ENCODE measurements at places on chromosomes 1 and 21.
A peak's percentile ranks its signal among the peaks of the same experiment; 100 is the strongest.

DNA sequence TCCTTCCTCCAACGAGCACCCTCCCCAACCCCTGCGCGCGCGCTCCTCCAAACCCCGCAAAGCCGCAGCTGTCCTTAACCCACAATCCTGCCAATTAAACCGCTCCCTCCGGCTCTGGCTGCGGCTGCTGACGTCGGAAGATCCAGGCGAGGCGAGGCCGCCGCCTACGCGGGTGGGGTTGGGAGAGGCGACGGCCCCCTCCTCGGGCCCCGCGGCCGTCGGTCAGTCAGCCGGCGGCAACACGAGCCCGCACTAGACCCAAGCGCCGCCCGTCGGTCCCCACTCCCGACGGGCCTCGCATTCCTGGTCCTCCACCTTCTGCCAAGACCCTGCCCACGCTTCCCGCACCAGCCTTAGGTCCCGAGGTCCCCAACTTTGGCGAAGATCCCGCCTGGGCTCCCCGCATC lies 75.4 kb downstream of the VWA5B1 start:
- DNase-seq: no peak

DNA sequence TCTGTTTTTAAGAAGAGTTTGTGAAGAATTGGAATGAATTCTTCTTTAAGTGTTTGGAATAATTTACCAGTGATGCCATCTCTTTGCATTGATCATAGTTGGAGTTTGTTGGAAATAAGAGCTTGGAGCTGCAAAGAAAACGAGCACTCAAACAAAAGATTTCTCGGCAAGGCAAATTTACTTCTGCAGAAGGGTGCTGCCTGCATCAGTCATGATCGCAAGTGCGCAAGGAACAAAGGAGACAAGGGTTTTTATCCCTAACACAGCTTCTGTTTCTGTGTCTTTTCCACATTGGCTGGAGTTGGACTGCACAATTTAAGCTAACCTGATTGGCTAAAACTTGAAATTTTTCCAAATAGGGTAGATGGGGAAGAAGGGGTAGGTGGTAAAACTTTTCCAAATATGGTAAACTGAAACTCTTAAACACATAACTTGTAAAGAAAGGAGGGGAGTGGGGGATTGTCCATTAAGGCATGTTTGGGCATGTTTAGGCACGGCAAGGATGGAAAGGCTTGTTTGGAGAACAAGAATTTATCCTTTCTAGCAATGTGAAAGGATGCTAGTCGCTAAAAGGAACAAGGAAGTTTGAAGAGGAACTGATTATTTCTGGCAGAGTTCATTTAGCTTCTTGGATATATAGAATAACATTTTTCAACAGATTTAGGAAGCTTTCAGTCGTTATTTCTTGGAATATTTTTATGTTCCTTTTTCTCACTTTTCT lies 3.5 kb upstream of the AADACL4 start:
- no peak for DNase-seq

- no peak for DNase-seq
These were observed 684 bp upstream of the MCL1 start for GRCh38 chr1:150579945-150580642.

DNA sequence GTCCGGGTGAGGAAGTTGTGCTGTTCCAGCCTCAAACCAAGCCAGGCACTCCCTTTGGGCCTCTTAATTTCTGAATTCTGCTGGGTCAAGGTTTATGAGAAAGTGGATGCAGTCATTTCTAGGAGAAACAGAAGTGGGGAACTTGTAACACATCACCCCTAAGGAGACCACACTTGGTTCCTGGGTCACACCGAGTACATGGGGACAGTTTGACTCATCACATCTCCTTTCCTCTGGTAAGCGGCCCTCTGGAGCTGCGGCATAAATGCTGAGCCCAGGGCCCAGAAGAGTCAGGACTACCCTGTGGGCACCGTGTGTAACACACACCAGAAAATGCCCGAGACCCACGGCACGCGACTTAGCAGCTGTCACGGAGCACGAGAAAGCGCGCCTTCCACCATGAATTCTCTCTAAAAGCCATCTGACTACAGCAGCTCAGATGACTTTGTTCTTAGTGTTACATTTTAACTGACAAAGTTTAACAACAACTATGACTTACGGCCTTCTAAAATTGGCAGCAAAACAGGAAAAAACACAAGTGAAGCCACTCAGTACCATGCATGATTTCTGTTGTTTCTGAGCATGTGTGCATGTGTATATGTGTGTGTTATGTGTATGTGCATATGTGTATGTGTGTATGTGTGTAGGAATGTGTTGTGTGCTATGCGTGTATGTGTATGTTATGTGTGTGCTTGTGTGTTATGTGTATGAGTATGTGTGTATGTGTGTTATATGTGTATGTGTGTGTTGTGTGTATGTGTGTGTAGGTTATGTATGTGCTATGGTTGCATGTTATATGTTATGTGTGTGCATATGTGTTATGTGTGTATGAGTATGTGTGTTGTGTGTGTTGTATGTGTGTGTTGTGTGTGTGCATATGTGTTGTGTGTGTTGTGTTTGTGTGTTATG lies 50.8 kb downstream of the TOMM20 start:
- no peak for DNase-seq

DNA sequence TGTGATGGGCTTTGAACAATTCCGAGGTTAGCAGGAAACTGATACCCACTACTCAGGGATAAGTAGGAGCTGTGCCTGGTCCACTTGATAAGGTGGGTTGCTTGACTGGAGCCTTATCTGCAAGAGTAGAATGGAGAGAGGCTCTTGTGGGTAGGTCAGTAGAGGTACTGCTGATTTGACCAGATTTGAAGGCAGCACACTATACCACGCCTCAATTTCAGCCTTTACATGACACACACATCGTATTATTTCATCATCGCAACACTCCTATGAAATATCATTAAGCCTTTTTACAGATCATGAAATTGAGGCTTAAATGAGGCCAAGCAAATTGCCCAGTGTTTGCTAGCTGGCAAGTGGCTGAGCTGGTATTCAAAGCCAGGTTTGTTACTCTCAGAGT lies 69.6 kb downstream of the KCNJ15 start:
- peak; percentile 32 for DNase-seq

DNA sequence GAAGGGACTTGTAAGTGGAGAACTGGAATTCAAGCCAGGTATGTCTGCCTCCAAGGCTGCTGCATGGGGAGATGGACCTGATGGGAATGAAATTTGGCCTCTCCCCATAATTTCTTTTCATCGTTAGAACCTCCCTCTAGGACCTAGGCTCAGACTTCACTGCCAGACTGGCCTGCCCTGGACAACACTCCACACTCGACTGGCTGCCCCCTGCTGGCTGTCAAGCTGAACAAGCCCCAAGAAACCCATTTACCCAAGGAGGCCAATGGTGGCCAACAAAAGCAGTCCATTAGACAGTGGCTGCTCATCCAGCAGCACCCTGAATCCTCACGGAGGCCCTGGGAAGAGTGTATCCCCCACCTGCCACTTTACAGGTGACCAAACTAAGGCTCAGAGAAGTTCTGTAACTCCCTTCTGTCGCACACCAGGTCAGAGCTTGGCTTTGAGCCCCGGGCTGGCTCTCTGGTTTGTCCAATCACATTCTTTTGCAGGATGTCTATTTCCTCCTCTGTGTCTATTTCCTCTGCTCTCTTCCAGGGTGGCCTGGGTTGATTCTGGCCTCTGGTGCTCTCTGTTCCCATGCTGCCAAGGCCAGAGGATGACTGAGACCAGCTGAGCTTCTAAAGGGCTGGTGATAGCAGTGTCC lies 3.8 kb downstream of the RNF186 start:
- peak; percentile 35 for DNase-seq

- no peak for DNase-seq
These were observed 88.4 kb upstream of the PROX1 start for GRCh38 chr1:213899413-213899812.

GRCh38 chr1:17297991-17298390 lies 10.0 kb upstream of the PADI4 start:
- DNase-seq: peak; percentile 77

- DNase-seq: no peak
These were observed 320.8 kb upstream of the ST6GALNAC5 start for GRCh38 chr1:76546354-76546933.

GRCh38 chr21:41932576-41933312 lies 21.1 kb downstream of the C2CD2 start:
- DNase-seq: peak; percentile 61

DNA sequence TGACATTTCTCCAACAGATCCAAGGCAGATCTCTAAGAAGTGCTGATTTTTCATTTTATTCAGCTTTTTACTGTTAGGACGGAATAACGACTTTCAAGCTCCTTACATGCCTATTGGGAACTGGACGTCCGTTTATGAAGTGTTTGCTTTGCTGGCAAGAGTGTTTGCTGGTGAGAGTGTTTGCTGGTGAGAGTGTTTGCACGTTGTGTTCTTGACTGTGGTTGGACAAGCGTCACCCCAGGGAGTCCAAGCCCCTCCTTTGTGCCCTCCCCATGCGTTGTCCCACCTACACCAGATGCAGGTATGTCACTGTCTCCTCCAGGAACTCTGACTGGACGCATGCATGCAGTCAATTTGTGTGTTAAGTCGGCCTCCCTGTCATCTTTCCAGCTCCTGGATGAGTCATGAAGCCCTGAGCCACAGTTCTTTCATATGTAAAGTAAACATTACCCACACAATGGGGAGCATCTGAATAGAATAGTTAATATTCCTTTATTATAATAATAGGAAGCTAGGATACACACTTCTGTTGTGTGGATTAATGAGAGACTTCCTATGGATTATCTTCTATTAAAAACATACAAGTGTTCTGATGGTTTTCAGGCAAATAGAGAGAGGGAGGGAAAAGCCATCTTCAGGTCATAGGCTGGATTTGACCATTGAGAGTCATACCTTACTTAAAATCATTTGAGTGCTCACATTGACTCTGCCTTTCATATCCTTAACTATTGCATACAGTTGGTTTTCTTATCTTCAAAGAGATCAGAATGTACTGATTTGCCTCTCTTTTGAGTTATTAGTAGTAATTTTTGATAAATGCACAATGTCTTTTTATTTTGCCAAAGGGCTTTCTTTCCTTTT lies 119.2 kb downstream of the GALNT2 start:
- DNase-seq: peak; percentile 99

- peak; percentile 43 for DNase-seq
These were observed 138.4 kb downstream of the SYT2 start for GRCh38 chr1:202571719-202572339.

DNA sequence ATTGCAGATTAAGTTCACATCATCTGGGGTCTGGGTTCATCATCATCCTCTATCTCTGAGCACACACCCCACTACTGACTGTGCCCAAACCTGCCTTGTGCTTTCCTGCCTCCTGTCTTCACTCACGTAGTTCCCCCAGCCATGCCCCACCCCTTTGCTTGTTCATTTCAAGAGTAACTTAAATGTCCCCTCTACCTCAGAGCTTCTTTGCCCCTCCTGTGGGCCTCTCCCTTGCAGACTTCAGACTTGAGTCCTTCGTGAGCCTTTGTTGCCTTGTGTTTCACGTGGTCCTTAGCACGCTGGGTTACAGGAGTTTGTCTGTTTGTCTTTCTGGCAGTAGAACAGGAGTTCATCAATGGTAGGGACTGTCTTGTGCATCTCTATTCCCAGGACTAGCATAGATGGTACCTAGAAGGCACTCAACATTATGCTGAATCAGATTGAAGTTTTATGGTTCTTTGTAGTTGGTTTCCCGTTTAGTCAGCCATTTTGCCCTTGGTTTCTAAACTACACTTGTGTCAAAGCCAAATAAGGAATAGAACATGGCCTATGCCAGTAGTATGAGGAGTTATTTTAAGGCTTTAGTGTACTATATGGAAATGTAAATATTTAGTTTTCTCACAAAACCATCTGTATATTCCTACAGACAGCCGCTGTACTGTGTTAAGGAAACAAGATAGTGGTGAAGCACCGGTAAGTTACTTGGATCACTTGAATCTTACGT lies 86.2 kb downstream of the TTC3 start:
- no peak for DNase-seq

DNA sequence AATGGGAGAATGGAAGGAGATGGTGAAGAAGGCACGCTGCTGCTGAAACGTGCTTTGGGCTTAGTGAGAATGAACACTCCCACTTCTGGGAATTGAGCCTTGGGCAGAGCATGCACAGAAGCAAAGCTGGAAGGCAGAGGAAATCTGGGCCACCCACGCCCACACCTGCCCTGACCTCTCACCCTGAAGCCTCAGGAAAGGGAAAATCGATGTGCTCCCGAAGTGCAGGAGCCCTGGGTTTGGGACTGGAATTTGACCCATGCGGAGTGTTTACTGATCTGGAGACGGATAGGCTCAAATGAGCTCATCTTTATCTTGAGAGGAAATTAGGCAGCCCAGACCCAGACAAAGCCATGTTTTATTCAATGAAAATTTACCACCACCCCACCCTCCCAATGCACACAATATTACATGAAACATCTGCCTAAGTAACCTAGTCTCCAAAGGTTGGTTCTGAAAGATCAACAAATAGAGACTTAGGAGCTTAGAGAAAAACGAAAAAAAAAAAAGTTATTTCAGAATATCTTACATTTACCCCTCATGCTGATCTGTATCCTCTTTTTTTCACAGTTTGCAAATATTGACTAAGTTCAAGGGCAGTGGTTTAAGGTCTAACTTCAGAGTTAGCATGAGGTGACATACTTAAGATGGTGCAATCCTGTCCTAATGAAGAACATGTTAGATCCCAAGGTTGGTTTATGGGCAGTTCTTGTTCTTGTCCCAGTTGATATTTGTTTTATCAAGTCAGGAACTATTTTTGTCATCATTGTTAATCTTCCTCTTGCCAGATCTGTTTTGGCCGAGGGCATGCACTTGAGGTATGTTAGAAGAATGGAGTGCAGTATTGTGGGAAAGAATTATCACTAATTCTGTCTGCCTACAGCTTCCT lies 63.0 kb downstream of the PROX1 start:
- DNase-seq: no peak

- no peak for DNase-seq
These were observed 7.8 kb upstream of the PROX1 start for GRCh38 chr1:213979751-213980586.

DNA sequence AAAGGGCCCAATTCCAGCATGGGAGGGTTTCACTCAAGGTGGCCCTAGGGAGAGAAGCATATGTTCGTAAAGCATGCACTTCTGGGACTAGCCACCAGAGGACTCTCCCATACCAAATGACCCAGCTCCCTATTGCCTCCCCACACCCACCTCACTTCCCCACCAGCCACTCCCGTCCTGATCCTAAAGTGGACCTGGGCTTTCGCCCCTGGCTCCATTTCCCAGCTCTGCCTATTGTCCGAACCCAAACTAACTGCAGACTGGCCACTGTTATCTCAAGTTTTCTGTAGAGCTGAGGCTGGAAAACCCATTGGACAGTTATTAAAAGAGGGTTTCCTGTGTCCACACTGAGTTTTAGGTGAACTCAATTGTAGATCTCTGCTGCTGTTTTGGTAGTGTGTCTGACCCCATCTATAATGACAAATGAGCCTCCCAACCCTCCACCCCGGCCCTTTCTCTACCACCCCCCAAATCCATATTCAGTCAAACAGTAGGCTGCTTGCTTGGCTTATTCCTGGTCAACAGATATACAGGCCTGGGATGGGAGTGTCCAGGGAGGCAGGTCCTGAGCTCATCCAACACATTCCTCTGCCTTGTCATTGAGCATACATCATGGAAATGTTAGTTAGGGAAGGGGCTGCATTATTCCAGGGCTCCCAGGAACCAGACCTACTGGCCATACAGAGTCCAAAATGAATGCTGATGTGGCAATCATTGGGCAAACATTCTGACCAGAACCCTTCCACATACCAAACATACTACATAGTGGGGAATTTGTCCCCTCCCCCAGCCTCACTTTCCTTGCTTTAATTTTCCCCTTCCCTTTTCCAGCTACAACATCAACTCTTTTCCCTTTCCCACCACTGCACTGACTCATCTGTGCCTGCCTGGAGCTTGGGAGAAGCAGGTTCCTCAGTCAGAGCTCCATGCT lies 59.2 kb downstream of the ABCA4 start:
- peak; percentile 66 for DNase-seq

Measured in bronchial epithelial cell (primary cell).